ENCODE measurements at places on chromosomes 7 and 10.
A peak's percentile ranks its signal among the peaks of the same experiment; 100 is the strongest.

DNA sequence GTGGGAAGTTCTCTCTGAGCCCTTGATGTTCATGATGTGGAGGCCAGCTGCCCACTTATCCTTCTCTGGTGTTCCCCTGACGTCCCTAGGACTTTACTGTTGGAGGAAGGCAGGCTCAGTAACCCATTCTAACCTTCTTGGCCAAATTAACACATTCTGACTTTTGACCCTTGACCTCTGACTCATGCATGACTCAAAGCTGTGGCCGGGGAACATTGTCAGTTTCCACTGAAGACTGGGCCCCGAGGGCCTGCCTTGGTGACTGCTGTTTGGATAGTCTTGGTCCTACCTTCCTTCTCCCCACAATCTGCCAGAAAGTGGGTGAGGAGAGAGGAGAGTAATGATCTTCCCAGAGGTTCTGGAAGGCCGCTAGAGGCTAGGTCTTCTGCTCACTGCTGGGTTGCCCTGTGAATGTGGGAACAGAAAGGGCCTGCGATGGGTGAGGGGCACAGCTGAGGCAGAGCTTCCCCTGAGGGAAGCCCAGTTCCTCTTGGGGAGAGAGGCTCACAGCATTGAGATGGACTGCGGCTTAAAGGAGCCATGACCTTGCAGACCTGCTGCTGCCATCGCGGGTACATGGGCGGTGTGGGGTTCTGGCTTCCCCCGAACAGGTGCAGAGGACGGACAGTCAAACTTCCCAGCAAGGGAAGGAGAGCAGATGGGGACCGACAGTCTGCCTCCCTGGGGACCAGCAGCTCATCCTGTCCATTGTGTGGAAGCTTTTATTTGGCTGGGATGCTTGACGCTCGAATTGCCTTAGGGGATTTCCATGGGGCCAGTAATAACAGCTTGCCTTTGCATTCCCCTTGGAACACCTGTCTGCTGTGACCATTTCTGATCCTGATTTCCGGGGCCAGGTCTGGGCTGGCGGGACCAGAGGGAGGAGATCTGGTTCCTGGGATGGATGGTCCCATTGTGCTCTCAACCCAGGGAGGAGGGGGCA is 43.8 kb downstream of the ADAMTS14 start:
- peak; percentile 28 for DNase-seq

DNA sequence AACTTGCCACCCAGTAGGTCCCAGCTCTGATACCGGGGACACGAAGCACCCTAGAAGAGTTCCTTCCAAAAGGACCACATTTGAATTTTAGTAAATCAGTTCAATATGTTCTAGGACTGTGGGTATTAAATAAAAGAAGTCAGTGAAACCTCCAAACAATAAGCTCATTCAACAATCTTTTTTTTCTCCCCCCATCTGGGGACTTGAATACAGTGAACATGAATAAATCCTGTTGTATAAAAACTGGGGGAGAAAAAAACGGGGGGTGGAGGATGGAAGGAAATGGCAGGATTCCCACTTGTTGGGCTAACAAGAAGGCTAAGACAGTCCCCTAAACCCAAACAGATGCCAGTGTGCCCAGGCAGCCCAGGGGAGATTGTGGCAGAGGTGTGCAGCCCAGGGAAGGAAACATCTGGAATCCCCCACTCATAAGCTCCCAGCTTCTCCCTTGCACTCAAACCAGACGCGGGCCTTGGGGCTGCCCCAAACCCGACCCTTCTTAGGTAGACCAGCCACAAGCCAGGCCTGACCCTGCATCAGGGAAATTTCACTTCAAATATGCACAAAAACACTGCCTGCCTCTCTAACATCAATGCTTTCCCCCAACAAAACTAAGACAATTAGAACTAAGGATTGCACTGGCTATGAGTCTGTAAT is 8.8 kb downstream of the AFAP1L2 start:
- DNase-seq, result no peak

DNA sequence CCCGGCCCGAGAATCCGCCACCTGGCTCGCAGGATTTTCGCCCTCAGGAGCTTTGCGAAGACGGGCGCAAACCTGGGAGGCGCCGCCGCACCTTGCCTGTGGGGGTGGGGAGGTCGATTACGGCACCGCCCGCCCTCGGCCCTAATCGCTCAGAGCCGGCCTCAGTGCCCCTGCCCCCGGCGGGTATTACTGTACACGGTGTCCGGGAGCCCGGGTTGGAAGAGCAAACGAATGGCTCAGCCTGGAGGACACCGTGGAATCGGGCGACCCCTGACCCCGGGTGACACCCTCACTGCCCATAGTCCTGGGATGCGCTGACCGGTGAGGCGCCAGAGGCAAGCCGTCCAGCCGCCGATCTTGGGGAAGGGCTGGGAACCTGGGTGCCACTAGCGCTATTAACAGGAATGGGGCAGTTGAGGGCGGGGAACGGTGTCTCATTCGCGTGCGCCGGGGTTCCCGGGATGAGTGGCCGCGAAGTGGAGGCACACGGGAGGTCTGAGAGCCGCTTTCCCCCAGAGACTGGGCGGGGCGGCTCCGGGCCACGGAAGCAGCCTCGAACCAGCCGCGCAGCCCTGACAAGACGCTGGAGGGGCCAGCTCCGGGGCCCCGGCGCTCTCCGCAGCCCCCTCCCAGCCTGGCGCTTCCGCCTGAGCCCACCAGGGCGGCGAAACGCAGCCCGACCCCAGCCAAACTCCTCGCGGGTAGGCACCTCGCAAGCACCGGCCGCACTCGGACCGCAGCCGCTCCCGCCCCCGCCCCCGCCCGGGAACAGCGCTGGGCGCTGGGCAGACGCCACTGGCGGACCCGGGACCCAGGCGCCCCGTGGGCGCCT is 167.5 kb downstream of the NRF1 start:
- DNase-seq, result peak; percentile 42

- DNase-seq, result no peak
Measured at GRCh38 chr7:51038573-51038972, 255.9 kb upstream of the GRB10 start.

- DNase-seq, result no peak
Measured at GRCh38 chr10:130463104-130463875, 327.1 kb downstream of the GLRX3 start.

DNA sequence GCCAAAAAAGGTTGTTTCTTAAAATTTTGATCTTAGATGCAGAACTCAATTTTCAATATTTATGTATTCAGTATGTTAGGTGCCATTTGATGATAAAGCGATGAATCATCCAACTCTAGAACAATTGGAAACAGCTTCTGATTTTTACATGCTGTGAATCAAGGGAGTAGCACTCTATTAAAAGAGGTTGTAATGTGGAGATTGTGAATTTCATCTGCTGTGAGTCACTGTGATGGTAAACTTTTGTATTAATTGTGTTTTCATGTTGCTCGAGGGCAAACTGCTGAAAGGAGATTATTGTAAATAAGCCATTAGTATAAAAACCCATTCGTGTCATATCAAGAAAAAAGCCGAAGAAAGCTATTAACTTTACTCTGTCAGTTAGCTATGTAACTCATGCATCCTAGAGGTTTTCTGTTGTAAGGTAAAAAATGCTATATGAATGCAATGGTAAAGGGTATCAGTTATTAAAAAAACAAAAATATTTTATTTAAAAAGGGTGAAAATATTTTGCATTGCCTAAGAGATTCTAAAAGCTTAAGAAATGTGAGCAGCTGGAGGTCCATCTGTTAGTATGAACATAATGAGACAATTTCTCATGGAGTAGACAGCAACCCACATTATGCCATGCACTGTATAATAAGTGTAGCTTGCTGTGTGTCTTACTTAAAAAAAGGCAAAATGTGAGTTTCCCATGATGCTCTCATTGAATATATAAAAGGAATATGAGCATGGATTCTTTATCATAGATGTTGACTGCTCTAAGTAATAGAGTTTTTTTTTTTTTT is 511.0 kb upstream of the PCDH15 start:
- no peak for DNase-seq

- DNase-seq, result no peak
Measured at GRCh38 chr7:41855798-41856197, 152.9 kb upstream of the INHBA start.

- DNase-seq, result no peak
Measured at GRCh38 chr10:124735491-124736286, 8.5 kb downstream of the FAM53B start.

- DNase-seq, result no peak
Measured at GRCh38 chr10:61629576-61629975, 33.2 kb upstream of the CABCOCO1 start.

GRCh38 chr7:116210345-116211005 is at the start of gene TES:
Gene TES (plus strand): TSS chr7:116210539. CDS start chr7:116210708, 169 bp downstream.
- peak; percentile 91 for DNase-seq
